HepG2 (cell line): ENCODE measurements at places on chromosomes 12 and 14.

DNA sequence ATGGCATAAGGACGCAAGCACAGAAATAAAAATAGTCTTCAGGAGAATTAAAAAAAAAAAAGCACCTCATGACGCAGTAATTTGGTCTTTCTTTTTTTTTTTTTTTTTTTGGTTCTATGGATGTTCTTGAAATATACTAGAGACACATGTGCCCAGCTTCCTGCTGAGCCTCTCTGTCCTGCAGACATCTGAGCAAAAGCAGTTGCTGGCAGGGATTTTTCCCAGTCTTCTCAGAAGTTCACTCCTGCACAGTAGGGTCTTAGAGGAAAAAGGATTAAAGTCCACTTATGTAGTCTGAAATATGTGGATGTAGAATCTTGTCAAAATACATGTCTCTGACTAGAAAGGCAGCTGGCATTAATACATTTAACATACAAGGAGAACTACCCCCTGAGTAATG lies 1888.1 kb upstream of the SEL1L start:
- DNase-seq, result no peak

GRCh38 chr14:102029956-102030355 lies 56.9 kb downstream of the HSP90AA1 start:
- peak; percentile 22 for DNase-seq

DNA sequence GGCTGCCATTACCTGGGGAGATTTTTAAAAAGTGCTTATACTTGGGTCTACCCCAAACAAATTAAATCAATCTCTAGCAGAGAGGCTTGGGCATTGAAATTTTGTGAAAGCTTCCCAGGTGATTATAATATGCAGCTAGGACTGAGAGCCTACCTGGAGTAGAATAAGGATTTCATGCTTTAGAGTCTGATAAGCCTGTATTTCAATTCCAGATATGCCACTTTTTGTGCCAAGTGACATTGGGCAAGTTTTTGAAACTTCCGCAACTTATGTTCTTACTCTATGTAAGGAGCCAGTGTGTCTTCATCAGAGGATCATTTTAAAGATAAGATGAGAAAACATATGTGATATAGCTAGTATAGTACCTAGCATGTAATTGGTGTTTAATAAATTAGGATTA lies 159.8 kb upstream of the LRIG3 start:
- no peak for DNase-seq

DNA sequence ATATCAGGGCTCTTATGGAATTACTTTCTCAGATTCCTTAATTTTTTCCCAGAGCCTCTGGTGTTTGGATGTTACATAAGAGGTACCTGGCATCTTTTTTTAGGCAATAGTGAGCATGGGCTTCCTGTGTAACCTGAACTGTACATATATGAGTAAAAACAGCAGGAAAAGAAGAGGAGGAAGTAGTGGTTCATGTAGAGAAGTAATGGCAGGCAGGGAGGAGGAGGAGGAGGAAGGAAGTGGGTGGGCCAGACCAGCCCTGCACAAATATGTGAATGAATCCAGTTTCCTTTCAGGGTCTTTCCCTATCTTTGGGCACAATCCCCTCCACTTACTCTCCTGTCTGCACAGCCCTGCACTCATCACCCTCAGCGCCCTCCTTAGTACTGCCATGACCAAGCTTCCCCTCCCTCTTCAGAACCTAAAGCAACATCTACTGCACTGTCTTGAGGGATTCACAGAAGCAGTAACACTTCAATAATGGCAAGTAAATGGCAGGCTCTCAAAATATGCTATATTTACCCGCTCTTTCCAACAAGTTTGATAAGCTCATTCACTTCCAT lies 40.9 kb upstream of the GSG1 start:
- DNase-seq, result no peak

- DNase-seq, result no peak
These were observed 15.2 kb upstream of the AKAP6 start for GRCh38 chr14:32313844-32314376.

DNA sequence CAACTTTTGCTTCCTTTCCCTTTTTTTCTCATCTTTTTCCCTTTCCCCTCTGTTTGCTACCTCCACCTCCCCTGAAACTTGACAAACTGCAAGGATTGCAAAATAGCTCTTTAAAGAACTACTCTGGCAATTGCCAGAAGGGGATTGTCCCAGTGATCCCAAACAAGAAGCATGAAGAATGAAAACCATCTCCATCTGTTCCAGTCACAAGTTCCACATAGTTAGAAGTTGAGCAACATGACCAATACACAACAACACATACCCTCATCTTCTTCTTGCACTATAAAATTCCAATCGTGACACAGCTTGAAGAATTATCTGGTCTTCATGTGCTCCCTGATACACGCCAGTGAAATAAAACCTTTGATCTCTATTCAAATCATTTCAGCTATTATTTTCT lies 93.7 kb upstream of the USP15 start:
- no peak for DNase-seq

DNA sequence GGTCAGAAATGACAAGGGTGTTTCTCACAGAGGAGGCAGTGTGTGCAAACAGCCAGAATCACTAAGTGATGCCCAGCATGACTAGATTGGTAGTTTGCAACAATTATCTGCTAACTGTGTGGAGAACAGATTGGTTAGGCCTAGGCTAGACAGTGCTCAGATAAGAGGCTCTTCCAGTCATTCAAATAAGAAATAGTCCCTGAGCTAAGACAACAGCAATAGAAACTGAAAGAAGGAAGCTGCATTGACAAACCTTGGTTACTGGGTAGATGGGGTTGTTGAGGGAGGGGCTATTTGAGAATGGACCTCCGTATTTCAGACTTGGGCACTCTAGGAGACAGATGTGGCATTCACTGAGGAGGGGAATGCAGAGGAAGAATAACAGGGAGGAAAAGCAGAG lies 255.0 kb upstream of the NPAS3 start:
- no peak for DNase-seq

GRCh38 chr12:110948041-110948440 lies 27.7 kb upstream of the MYL2 start:
- no peak for DNase-seq

DNA sequence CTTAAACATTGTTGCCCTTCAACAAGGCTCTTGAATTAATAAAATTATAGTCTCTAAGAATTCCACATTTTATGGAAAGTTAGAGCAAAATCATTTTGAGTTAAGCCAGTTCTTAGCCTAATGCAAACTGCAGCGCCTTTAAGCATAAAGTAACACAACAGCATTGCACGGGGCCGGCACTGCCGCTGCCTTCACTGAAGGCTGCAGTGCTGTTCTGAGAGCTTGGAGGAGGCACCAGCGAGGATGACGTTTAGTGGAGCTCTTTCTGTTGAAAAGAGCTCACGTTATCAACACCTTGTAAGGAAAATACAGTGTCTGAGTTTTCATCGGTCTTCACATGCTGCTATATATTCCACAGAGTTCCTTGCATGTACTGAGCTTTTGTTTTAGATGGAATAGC lies 38.3 kb upstream of the DYNC1H1 start:
- no peak for DNase-seq

GRCh38 chr12:94982456-94982855 lies 21.0 kb downstream of the NDUFA12 start:
- DNase-seq, result no peak

DNA sequence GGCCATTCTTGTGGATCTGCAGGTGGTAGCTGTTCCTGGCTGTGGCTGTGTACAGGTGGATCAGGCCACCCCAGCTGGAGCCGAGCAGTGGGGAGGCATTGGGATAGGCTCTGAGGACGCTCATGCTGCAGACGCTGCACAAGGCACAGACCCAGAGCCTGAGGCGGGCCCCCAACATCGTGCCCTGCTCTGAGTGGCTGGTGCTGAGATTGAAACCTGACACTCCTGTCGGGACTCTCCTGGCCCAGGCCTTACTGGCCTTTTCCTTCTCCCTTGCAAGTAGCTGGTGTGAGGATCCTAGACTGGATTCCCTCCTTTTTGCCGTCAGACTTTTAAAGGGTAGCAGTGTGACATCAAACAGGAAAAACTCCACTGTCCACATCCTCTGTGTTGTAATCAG lies at the start of gene FGF23:
Gene FGF23 (minus strand): TSS at position 308 of the 400 bp plus-strand sequence. CDS start 130 bp downstream, at position 178.
- peak; percentile 6 for DNase-seq

- no peak for DNase-seq
These were observed 20.9 kb downstream of the PDE6H start for GRCh38 chr12:14993537-14994266.
